Stimulated activated CD8-positive, alpha-beta memory T cell treated with anti-CD3 and anti-CD28 coated beads, Interleukin-2, amount 100 ng/mL, for 48 hours (primary cell): ENCODE measurements at places on chromosomes 2 and 18.

GRCh38 chr2:181850936-181851560 is 40.5 kb upstream of the ITPRID2 start:
- no peak for DNase-seq

GRCh38 chr2:75493230-75493629 is 67.5 kb downstream of the EVA1A start:
- DNase-seq = no peak

GRCh38 chr2:144331674-144332355 is 188.1 kb downstream of the ZEB2 start:
- DNase-seq = no peak

- no peak for DNase-seq
These were observed 36.9 kb upstream of the ITM2C start for GRCh38 chr2:230827774-230828271.

GRCh38 chr2:30978854-30979253 is 159.4 kb downstream of the GALNT14 start:
- no peak for DNase-seq

DNA sequence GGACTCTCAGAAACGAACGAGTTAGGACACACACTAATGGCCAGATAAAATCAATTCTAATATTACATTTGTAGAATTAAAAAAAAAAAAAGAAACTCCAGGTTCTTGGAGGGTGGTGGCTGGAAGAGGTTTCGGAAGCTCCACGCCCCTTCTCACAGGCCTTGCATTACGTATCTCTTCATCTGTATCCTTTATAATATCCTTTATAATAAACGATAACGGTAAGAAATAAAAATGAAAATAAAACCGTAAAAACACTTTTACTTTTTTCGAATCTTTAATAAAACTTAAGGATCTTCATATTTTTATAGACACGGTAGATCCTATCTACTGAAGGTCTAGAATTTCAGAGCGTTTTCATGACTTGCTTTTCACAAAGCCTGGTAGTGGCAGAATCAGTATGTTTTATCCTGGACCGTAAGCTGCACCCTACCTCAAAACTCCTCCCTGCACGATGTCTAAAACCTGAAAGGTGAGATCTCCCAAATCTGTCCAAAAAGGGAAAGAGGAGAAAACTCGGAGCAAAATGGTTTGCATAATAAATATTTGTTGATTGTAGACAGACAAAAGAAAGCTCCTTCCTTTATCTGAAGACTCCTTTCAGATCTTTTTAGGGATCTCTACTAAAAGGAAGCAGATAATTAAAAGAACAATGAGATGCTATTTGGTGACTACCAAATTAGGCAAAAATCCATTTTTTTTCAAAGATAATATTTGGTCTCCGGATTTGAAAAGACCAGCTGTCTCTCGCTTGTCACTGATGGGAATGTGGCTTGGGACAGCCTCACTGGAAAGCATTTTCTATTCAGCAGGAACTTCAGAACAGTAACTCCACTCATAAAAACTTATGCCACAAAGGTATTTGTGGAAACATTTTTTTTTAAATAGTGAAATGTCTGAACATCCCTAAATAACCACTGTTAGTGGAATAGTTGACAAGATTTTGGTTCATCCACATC is 2.0 kb upstream of the CXCR4 start:
- no peak for DNase-seq

- peak; percentile 57 for DNase-seq
These were observed 123.5 kb upstream of the LGALSL start for GRCh38 chr2:64330281-64331113.

- no peak for DNase-seq
These were observed 101.4 kb downstream of the COLEC12 start for GRCh38 chr18:398935-399630.

GRCh38 chr2:31020713-31021112 is 117.5 kb downstream of the GALNT14 start:
- DNase-seq = no peak

DNA sequence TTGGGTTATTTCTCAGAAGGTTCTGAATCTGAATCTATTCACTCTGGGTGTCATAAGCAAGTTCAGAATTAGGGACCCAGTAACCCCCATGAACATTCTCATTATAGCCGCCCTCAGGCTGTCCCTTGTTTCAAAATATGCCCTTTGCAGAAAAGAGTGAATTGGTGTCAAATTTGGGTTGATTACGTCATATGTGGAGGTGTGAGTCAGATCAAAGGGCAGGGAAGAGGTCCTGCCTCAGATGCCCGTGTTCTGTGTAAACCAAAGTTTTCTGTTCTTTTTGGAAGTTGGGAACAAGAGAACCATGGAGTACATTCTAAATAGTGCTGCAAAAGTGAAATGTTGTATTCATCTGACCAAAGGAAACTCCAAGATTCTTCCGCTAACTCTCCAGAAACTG is 5.8 kb downstream of the FAM110C start:
- no peak for DNase-seq

DNA sequence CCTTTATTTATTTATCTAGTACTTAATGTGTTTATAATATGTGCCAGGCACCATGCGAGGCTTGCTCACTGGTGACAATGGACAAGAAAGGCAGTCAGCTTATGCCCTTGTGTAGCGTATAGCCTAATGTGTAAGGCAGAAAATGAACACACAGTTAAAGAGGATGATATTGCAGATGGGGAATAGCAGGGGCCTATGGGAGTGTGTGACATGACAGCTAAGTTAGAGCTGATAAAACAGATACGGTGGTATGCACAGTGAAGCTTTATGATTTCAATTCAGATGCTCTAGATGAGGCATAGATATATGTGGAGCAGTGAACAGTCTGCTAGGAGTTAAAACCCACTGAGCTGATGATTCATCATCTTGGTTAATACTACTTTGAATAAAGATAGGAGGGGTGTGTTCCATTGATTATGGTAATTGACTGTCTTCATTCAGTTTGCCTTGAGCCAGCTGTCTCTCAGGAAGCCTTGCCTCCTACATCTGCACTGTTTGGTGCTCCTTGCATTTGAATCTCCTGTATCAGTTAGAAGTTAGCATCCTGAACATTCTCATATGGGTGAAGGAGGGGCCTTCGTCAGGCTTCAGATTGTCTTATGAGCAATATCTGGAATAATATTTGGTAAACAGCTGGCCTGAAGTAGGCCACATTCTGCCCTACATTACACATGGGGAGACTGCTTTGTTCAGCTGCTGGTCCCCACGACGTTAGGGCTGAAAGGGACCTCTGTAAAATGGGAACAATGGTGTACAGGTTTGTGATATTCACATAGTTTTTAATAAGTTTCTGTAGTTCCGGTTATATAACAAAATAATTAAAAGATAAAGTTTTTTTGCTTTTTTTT is 13.2 kb downstream of the MAP4K4 start:
- DNase-seq = no peak

GRCh38 chr2:65420712-65421431 is 11.5 kb downstream of the SPRED2 start:
- no peak for DNase-seq

DNA sequence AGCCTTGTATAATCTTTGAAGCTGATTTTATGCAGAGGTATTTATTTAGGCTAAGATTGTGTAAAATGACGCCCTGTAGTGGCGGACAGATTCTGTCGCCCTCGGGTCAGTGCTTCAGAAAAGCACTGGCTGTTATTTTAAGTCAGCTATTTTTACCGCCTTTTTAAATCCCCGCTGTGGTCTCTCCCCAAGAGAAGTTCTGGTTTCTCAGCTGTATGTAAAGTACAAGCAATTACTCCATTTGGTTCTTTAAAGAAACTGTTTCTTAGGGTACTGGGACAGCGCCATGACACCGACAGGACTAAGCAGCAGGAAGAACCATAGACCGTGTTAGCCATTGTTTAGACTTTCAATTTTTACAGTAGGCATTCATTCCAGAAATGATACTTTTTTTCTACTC is 65.0 kb downstream of the UGGT1 start:
- DNase-seq = no peak

GRCh38 chr2:54665436-54665856 is 58.0 kb upstream of the EML6 start:
- no peak for DNase-seq

DNA sequence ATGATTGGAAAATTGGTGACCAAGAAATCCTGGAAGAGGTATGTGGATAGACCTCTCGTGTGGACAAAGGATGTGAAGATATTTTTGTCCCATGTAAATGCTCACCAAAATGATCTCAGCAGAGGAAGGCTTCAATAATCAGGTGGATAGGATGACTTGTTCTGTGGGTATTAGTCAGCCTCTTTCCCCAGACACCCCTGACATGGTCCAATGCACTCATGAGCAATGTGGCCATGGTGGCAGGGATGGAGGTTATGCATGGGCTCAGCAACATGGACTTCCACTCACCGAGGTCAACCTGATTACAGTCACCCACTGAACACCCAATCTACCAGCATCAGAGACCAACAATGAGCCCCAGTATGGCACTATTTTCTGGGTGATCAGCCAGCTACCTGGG is 20.2 kb downstream of the CHRNA1 start:
- no peak for DNase-seq

DNA sequence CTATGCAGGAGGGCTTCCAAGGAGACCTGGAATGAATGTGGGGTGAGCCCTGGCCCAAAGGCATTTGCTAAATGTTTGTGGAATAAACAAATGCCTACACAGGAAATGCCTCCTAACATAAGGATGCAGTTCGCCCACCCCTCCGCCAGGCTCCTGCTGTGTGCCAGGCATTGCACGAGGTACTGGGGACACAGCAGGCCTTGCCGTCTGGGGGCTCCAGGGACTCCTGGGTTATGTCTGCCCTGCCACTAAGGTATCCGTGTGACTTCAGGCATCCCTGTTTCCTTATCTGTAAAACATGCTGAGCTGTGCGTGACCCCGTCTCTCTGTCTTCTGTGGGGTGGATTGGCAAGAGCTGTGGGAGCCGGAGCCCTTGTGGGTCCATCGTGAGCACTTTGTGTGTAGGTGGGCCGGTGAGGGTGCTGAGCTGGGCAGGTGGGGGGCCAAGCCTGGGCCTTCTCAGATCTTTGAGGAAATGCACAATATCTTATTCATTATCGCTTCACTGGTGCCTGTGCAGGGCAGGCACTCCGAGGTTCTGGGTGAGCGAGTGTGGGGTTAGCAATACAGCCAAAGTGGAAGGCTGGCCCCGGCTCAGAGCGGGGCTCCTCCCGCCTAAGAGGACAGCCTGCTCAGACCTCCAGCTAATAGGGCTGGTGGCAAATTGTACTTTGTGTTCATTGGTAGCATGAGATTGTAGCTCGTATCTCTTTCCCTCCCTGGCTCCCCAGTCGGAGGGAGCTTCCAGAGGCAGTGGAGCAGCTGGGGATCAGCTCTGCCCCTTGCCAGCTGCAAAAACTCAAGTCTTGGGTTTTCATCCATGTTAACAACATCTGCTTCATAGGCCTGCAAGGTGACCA is 126.8 kb downstream of the GLI2 start:
- DNase-seq = no peak

DNA sequence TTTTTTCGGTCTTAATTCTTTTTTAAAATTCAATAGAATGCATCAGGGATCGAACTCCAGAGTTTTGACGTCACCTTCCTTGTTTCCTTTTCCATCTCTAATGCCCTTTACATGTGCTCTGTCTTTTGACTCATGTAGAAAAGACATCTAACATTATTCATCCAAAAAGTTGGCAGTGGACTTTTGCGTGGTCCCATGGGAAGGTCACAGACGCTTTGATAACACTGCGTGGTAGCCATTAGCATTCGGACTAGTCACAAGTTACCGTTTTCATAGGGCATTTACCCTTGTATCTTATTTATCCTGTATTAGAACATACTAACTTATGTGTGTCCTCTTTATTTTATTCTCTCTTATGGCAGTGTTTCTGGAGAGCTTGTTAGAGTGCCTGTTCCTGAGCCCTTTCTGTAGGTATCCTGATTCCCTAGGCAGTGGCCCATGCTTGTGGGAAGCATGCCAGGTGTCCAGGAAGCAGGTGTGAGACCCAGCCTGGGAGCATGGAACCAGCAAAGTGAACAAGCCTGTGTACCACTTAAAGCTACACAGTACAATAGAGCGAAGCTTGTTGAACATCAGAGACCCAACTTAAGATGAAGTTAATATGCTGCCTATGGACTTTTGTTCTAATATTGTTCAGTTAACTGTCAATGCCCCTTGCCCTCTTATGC is 73.6 kb upstream of the RBM44 start:
- DNase-seq = no peak

- DNase-seq = no peak
These were observed 15.1 kb upstream of the MBOAT2 start for GRCh38 chr2:9018534-9018933.

GRCh38 chr2:39730685-39731302 is 48.3 kb downstream of the THUMPD2 start:
- no peak for DNase-seq

- DNase-seq = no peak
These were observed 33.1 kb downstream of the EN1 start for GRCh38 chr2:118814368-118814767.

DNA sequence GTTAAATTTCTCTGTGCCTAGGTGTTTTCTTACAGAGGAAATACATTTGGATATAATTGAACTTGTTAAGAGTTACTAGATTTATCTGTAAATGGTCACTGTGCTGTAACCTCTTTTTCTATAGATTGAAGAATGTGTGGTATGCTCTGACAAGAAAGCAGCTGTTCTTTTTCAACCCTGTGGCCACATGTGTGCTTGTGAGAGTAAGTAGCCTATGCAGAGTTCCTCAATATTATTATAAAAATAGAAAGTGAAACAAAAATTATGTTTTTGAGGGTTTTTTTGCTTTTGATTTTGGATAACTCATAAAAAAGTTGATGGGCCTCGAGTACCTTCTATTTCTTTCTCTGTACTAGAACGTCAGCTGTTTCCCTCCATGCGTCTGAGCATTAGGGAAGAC is 112.4 kb downstream of the MIB1 start:
- no peak for DNase-seq

DNA sequence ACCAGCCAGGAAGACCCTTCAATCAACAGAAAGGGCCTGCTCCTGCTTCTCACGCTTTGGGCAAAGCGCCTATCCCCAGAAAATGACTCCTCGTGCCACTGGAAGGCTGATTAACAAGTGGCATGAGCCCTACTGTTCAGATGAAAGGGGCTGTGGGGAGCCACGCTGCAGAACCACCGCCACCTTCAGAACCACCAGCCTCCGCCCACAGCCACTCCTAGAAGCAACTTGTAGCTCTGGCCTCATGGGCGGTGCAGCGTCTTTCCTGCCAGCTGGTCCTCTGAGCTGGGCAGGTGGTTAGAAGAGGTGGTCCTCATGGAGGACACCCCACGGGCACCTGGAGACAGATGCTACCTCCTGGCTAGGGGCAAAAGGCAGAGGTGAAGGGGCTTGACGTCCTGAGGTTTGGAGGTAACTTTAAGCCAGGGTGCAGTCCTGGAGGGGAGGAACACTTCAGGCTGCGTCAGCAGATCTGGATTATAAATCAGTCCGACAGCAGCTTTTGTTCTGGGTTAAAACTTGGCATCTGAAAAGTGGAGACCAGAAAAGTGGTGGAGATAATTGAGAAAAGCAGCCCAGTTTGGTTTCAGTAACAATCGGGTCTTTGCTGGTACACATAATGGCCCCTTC is 861 bp upstream of the SEMA4C start:
- no peak for DNase-seq

- DNase-seq = no peak
These were observed 56.9 kb upstream of the PELI1 start for GRCh38 chr2:64201151-64201550.

- DNase-seq = no peak
These were observed 110.6 kb downstream of the WDSUB1 start for GRCh38 chr2:159175927-159176326.
